Renal cortex interstitium (tissue), 15 donors: ENCODE measurements at places on chromosomes 11 and 22. TPM values are rescaled to one million over a fixed set of nuclear protein-coding genes. Genes with fewer than 3 reads are reported as not detected.

Gene KRTAP5-5
- not detected for polyA plus RNA-seq

Gene PLAAT5
- polyA plus RNA-seq, result 0.73 TPM

Gene CTSW
- 0.47 TPM for polyA plus RNA-seq

Gene NUCB2
- polyA plus RNA-seq, result 75.3 TPM

Gene KCNE3
- polyA plus RNA-seq, result 29.7 TPM

Gene YPEL1
- polyA plus RNA-seq, result 16.3 TPM

Gene SGSM1
- polyA plus RNA-seq, result 2.2 TPM

Gene APOA5
- polyA plus RNA-seq, result not detected

Gene RNF121
- 41.3 TPM for polyA plus RNA-seq

Gene OLFML1
- 39.1 TPM for polyA plus RNA-seq

Gene OR56A1
- not detected for polyA plus RNA-seq

Gene ST14
- polyA plus RNA-seq, result 22.9 TPM

Gene ACRV1
- 1.4 TPM for polyA plus RNA-seq

Gene CARS1
- 24.2 TPM for polyA plus RNA-seq

Gene MS4A14
- 0.27 TPM for polyA plus RNA-seq

Gene MMP7
- polyA plus RNA-seq, result 38.4 TPM

Gene GLB1L2
- 25.9 TPM for polyA plus RNA-seq

Gene VPREB3
- polyA plus RNA-seq, result 1.2 TPM

Gene CCDC81
- 0.98 TPM for polyA plus RNA-seq

Gene TMA7B
- 0.14 TPM for polyA plus RNA-seq

Gene LRRC74B
- polyA plus RNA-seq, result 0.11 TPM

Gene MRGPRG
- polyA plus RNA-seq, result not detected

Gene PKP3
- polyA plus RNA-seq, result 4.6 TPM

Gene MRGPRX4
- polyA plus RNA-seq, result not detected

Gene HMGXB4
- polyA plus RNA-seq, result 28.1 TPM

Gene TBX1
- polyA plus RNA-seq, result 0.67 TPM

Gene PYGM
- 3.2 TPM for polyA plus RNA-seq

Gene OR51B5
- 0.56 TPM for polyA plus RNA-seq

Gene MS4A2
- 0.12 TPM for polyA plus RNA-seq

Gene PRPF19
- polyA plus RNA-seq, result 120 TPM

Gene IGLL1
- polyA plus RNA-seq, result 0.28 TPM

Gene NFAM1
- 0.65 TPM for polyA plus RNA-seq

Gene MS4A3
- 0.86 TPM for polyA plus RNA-seq

Gene OR2AT4
- 0.05 TPM for polyA plus RNA-seq

Gene OR8G5
- not detected for polyA plus RNA-seq

Gene OR6A2
- polyA plus RNA-seq, result 0.05 TPM
